CD8-positive, alpha-beta T cell (primary cell): ENCODE measurements at places on chromosomes 1 and 21.

DNA sequence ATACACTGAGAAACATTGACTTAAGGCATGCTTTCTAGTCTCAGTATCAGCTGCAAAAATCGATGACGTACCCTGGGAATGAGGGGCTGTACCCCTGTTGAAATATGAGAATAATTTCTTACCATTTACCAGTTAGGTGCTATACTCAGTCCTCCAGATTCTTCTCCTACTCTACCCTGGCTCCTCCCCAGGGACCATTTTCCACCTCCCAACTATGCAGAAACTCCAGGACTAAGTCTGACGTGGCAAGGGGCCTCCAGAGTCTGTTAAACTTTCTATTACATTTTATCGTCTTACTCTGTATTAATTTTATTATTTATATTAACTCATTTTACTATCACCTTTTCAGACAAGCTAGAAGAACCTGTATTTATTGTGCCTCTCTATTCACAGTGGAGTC lies 124.3 kb downstream of the CYYR1 start:
- no peak for DNase-seq

GRCh38 chr1:182111496-182111895 lies 50.0 kb upstream of the ZNF648 start:
- DNase-seq: no peak

GRCh38 chr1:94101613-94102525 lies 19.1 kb downstream of the ABCA4 start:
- DNase-seq: no peak

GRCh38 chr1:53080769-53081168 lies 18.8 kb downstream of the PODN start:
- no peak for DNase-seq

- DNase-seq: no peak
These were observed at the start of gene KRTAP26-1 for GRCh38 chr21:30320215-30320614. TSS of gene KRTAP26-1 (minus strand) at chr21:30320315. CDS start at chr21:30320035, 280 bp downstream.

DNA sequence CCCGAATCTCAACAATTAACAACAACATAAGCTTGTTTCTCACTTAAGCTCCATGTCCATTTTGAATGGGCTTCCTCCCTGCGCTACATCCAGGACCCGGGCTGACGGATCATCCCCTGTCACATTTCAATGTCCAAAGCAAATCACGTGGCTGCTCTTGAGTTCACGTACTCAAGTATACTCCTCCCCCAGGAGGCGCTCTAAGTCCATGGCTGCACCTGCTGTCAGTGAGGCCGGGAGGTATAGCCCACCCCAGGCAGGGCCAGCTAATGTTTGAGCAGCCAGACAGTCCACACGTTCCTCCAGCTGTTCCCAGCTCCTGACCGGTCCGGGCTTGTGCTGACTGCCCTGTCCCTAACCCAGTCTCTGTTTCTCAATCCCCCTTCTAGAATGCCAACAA lies 220.8 kb downstream of the SLC35F3 start:
- peak; percentile 35 for DNase-seq

DNA sequence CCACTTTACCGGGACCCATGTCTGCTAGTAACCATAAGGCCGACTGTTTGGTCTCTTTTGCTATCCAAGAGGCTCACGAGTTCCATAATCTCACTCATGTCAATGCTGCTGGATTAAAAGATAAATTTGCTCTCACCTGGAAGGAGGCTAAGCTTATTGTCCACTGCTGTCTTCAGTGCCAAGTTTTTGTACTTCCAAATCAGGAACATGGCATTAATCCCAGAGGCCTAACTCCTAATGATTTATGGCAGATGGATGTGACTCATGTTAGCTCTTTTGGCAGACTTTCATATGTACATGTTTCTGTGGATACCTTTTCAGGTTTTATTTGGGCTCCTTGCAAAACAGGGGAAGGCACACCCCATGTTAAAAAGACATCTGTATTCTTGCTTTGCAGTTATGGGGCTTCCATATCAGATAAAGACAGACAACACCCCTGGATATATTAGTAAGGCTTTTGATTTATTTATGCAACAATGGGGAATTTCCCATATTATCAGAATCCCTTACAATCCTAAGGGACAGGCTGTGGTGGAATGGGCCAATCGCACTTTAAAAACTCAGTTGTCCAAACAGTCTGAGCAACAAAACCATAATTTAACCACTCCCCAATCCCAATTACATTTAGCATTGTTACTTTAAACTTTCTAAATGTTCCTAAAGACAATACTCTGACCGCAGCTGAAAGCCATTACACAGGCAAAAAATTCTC lies 162.7 kb downstream of the IER5 start:
- DNase-seq: no peak

DNA sequence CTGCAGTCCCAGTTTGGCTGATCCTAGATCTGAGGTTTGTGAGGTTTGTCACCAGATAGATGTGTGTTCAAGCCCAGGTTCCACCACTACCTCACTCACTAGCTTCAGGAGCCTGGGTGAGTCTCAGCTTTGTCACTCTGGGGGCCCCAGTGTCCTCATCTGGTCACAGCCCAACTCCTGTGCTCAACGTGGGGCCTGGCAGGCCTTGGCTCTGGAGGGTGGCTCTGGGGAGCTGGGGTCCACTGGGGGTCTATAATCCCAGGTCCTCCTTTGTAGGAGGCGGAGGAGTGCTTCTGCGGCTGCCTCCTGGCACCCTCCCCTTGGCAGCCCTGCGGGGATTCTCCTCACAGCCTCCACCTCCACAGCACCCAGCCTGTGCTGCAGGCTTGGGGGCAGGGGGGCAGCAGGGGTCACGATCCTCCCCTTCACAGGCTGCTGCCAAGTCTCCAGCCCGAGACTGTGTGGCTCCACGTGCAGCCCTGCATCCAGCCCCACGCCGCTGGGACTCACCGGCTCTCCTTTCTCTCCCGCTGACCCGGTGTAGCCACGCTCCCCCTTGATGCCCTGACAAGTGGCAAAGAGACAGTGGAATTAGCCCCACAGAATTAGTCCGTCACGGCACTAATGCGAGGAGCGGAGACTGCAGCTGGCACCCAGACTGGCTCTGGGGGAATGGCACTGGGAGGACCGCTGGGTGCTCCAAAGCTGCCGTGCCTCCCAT lies 22.5 kb upstream of the PEF1 start:
- DNase-seq: no peak

- DNase-seq: no peak
These were observed 6.3 kb upstream of the PHTF1 start for GRCh38 chr1:113765306-113766230.

GRCh38 chr1:148353461-148354283 lies 129.4 kb downstream of the PPIAL4G start:
- DNase-seq: no peak

GRCh38 chr1:231590453-231591198 lies 36.0 kb upstream of the DISC1 start:
- DNase-seq: no peak

- no peak for DNase-seq
These were observed 13.5 kb downstream of the ASAP3 start for GRCh38 chr1:23470282-23471070.

DNA sequence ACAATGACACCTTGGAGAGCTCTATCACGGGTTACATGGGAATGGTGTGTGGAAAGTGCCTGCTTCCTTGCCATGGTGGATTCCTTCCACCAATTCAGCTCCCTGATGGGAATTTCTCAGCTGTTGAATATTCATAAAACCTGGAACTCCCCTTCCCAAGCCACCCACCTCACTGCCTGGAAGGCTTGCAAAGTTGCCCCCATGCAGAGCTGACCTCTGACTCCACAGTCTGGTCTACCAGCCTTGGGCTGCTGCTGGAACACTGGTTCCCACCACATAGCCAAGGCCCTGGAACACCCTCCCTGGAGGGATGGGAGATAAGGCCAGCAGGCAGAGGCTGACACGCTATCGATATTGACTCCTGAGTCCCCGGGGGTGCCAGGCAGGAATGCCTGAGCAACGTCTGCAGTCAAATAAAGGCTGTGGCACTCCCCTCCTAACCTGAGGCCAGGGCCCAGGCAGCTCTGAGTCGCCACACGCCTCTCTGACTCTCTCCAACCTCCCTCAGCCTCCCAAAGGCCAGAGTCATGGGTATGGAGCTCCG lies 8.8 kb downstream of the CCDC24 start:
- no peak for DNase-seq

- no peak for DNase-seq
These were observed 125.3 kb upstream of the GREM2 start for GRCh38 chr1:240737298-240737697.

DNA sequence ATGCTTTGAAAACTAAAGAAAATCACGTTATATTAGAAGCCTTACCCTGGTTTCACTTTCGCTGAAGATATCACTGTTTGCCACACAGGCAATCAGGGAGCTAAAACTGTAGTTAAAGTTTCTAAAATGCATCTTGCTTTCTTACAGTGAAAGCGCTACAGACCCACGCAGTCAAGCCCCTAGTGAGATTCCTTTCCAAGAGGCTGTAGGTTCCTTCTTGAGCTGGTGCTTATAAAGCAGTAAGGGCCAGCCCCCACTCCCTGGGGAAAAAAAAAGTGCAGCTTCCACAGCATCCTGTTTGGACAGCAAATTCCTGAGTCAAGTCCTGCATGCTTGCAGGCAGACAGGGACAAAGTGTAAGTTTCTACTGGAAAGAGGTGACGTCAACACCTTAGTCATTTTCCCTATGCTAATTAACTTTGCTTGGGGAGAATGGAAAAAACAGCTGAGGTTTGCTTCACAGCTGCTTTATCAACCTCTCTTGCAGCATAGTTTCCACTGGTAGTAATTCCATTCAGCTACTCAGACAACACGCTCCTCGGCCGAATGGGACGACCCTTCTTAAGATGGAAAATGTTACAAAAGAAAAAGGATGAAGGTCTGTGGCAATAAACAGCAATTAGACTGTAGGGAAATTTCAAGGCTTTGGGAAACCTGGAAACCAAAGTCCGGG lies 14.7 kb upstream of the KCNE1 start:
- no peak for DNase-seq

- DNase-seq: no peak
These were observed 352.5 kb downstream of the ADGRL2 start for GRCh38 chr1:82153272-82153629.

- DNase-seq: no peak
These were observed 52.4 kb upstream of the USP1 start for GRCh38 chr1:62384276-62385005.

DNA sequence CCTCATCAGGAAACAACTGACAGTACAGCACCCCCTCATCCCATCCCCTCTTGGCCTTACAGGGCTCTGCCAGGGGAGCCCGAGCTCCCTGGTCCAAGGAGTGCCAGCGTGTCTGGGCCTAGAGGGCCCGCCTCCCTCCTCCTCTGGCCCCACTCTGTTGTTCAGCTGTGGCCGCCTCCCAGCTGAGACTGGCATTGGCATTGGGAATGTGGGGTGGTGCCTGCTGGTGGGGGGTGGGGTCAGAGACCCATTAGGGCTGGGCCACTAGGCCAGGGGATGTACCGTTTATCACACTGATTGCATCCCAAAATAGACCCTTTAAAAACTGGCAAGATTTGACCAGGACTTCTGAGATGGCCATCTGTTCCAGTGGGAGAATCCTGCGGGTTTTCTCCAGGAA lies 1.4 kb downstream of the LDLRAP1 start:
- DNase-seq: no peak

DNA sequence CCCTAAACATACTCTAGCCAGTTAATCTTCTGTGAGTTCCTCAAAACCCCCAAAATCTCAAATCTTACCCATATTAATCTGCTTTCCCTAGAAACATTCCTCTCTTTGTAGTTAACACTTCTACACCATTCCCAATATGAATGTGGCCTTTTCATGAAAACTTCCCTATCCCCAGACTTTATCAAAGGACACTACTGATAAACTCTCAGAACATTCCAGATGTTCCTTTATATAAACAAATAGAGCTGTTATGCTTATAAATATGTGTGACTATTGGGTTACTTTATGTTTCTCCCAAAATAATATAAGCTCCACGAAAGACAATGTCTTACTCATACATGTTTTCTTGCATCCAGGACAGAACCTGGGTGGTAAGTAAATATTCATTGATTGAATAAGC lies 205.4 kb upstream of the NFIA start:
- DNase-seq: no peak

DNA sequence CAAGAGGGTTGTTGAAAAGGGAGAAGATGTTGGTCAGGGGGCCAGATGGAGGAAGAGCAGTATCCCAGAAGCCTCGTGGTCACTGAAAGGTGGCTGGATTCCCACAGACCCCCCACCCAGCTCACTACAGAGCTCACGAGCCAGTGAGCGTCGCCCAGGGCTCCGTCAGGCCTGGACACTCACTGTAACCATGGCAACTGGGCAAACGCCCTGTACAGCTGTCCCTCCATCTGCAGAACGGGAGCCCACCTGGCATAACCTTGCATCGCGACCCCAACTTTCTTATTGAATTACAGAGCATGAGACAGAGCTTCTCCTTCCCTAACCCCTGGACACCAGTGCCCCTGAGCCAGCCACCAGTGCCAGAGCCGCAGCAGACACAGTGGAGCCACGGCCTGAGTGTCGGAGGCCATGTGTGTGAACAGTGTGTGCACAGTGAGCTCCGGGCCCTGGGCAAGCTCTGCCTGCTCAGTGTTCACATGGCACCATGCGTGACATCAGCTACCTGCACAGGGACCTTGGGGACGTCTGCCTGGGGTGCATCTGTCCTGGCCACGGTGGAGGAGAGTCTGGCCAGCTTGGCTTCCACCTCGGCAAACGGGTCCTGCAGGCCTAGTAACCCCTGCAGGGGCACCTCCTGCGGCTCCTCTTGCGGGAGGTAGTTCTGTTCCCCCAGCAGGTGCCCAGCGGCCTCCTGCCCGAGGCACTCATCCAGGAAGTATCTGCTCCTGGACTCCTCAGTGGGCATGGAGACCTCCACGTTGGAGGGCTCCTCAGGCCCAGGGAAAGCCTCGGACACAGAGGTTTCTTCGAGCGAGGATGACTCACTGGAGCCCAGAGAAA lies 25.9 kb upstream of the DDOST start:
- no peak for DNase-seq

DNA sequence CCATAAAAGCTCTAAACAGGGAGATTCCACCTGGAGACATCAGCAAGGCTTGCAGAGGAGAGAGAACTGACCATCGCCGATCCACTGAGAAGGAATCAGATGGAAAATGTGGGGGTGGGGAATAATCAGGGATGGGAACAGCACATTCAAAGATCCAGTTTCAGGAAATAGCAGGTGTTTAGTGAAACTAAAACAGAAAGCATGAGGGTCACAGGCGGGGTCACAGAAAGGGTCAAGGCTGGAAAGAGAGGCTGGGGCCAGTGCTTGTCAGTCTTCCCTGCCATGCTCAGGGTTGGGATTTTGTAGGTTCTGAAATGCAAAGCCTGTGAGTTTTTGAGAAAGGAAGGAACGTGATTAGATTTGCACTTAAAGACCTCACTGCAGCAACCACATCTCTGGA lies 103.2 kb downstream of the HLCS start:
- no peak for DNase-seq

GRCh38 chr1:47895279-47896125 lies 101.7 kb downstream of the TRABD2B start:
- DNase-seq: no peak

GRCh38 chr1:5640845-5641244 lies 351.4 kb downstream of the NPHP4 start:
- DNase-seq: no peak
